ENCODE measurements at places on chromosomes 2 and 18. TPM values are rescaled to one million over a fixed set of nuclear protein-coding genes. Genes with fewer than 3 reads are reported as not detected.

DNA sequence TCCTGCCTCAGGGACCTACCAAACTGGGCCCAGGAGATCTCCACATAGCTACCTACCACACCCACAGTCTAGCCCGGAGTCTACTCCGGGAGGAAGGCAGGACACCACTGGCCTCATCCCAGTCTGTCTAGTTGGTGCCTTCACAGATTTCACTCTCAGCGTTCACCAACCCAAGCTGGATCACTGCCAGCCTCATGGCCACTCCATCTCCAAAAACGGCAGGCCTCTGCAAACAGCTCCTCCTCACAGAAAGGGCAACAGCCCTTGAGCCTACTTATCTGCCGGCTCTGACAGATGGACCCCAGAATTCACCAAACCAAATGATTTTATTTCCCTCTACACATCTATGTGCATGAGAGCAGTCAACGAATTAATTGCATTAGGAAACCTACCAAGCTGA is 61.3 kb downstream of the NCKAP5 start:
- H3K36me3 ChIP-seq = no peaks in the 10 kb centered on the region
- no peak overlapping the region for H3K4me3 ChIP-seq
- no peaks in the 10 kb centered on the region for H3K27me3 ChIP-seq
- H3K4me1 ChIP-seq = peaks cover 4% of the 10 kb centered on the region
- no peak for DNase-seq

GRCh38 chr2:55519938-55520885 is 694 bp downstream of the CFAP36 start:
- H3K4me1 ChIP-seq = peaks cover 4% of the 10 kb centered on the region
- DNase-seq = peak; percentile 55
- peak overlapping the region; percentile 21 for H3K27ac ChIP-seq
- H3K36me3 ChIP-seq = peaks cover 4% of the 10 kb centered on the region
- H3K27me3 ChIP-seq = no peaks in the 10 kb centered on the region
- peak overlapping the region; percentile 63 for H3K4me3 ChIP-seq

ALLC gene
- total RNA-seq = not detected

LBX2 gene
- 3.8 TPM for total RNA-seq

UGT1A7 gene
- not detected for total RNA-seq
